ENCODE measurements at places on chromosomes 1 and 21.

DNA sequence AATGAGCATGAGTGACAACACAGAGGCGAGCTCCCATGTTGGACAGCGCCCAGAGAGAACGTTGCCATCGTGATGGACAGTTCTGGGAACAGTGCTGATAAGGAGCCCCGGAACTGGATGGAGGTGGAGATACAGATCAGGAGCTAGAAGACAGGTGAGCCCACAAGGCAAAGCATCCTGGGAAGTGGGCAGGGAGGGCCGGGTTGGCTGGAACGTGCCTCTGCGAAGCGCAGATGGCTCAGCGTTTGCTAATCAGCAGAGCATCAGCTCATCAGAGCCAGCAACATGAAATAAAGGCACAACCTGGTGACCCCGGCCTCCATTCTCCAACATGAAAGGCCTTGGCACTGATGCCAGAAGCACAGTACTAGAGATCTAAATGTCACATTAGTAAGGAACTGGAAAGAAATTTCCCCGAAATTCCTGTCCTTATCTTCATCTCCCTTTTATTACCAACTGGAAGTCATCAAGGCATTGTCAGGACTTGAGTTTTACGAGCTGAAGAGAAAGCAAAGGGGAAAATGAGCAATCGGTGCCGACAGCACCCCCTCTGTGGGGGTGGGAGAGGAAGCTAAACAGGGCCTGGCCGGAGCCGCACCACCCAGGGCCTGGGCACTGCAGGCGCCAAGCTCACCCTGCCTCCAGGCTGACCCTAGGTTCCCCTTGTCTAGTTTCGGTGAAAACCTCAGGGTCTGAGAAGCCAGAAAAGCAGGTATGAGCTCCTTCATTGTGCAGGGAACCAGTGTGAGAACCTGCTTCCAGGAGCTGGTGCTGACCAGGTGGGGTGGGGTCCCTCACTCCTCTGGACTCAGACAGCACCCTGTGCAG is 19.9 kb downstream of the ABCA4 start:
- DNase-seq: no peak

DNA sequence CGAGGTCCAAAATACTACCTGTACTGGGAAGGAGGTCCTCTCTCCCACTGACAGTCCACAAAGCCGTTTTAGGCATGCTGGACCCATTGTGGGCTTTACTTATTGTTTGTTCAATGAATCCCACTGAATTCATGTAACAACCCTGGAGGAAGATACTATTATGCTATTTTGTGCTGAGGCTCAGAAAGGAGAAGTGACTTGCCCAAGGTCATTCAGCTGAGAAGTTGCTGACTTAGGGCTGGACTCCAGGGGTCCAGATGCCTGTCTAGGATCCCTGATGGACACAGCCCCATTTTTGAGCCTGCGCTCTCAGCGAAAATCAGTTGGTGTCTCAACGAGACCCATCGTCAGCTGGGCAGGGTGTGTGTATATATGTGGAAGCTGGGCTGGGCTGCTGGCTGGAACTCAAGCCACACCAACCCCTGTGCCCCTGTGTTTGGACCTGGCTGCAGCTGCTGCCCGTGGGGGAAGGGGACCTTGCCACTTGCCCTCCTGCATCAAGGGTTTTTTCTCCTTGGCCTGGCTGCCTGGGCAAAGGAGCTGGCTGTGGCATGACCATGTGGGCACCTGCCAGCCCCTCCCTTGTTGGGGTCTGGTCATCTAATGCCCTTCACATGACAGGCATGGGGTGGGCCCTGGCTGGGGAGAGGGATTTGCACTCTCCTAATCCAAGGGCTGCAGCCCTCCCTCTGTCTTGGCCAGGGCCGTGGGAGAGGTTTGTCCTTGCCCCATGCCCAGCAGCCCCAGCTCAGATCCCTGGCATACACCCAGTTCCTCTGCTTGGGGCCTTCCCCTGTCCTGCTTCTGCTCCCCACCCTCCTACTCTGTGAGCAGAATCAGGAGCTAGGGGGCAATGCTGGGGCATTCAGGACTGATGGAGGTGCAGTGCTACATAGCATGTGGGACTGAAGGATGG is 15.0 kb downstream of the KCNQ4 start:
- no peak for DNase-seq

GRCh38 chr1:189538271-189538670 is 939.4 kb downstream of the BRINP3 start:
- DNase-seq: no peak

- no peak for DNase-seq
Measured at GRCh38 chr1:240927821-240928220, 315.9 kb upstream of the GREM2 start.

GRCh38 chr1:18109058-18109755 is 1.6 kb downstream of the IGSF21 start:
- no peak for DNase-seq

DNA sequence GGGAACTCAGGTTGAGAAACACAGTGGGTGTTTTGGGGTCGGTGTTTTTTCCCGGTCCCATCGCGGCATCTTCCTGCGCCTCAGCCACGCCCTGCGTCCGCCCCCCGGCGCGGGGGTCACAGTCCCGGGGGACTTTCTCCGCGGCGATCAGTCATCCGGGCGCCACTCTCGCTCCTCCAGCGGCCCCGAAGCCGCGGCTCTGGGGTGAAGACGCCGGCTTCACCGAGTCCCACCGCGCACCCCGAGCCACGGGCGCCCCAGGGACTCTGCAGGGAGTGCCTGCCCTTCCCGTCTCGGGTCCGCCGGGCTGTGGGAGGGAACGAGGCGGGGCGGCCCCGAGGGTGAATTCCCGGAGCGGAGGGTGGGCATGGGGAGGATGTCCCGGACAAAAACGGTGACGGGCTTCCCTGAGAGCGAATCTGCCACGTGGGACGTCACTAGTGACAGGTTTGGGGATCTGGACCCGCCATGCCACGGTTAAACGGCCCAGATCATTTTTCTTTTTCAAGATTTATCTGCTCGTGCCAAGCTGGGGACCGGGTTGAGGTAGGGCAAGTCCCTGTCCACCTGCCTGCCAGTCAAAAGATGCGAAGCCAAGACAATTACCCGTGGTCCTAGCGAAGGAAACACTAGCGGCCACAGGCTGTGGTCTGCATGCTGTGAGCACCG is 717 bp upstream of the BATF3 start:
- no peak for DNase-seq

GRCh38 chr1:166145499-166145898 is 21.3 kb downstream of the FAM78B start:
- no peak for DNase-seq

DNA sequence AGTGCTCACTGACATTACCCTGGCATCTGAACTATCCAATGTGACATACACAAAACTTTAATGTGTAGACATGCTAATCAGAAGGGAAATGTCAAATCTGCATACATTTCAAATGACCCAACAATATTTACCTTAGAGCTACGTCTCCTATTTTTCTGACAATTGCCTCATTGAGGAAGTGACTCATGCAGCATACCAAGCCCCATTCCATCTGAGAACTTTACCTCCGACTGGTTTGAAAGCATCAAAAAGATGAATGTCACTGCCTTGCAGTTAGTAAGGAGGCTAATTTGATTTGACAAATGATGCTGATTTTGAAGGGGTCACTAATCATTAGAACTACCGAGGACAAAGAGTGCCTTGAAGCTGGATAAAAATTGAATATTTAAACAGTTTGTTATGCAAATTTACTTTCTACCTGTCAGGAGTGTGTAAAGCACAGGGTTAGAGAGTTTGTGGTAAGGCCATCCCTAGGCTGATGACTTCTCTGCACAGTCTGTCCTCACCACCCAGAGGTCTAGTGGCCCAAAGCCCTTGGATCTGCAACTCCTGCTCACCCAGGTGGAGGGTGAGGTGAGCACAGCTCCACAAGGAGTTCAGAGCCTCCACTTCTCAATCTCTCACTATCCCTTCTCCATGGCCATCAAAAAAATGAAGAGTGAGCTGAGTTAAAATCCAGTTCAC is 500.3 kb upstream of the C1orf87 start:
- peak; percentile 83 for DNase-seq

- no peak for DNase-seq
Measured at GRCh38 chr1:227791425-227792143, 23.9 kb upstream of the PRSS38 start.

DNA sequence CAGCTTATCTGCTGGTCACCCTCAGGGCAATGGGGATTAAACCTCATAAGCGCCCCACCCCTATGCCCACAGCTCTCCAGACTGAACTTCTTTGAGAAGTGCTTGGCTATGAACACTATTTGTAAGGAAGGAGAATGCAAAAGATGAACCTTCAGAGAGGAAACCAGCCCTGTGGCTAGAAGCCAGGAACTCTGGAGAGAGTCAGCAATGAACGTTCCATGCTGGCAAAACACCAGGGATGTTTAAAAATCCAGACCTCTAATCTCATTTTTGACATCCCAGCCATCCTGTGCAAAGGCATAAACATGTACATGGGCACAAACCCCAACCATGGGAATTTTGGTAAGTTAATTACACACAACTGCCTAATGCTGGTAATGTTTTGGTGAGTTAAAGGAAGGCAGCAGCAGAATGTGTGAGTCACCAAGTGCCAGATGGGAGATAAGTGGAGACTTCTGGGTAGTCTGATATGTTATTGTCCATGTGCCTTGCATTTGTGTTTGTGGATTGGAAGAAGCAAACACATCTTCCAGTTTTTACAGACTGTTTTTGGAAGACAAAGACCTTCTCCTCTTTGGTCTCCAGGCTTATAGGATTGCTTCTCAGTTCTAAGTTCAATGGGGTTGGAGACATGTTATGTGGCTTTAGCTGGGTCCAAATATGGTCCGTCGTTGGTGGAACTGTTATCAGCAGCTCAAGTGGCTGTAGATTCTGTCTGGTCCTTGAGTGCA is 174.1 kb upstream of the ETV3 start:
- DNase-seq: no peak

DNA sequence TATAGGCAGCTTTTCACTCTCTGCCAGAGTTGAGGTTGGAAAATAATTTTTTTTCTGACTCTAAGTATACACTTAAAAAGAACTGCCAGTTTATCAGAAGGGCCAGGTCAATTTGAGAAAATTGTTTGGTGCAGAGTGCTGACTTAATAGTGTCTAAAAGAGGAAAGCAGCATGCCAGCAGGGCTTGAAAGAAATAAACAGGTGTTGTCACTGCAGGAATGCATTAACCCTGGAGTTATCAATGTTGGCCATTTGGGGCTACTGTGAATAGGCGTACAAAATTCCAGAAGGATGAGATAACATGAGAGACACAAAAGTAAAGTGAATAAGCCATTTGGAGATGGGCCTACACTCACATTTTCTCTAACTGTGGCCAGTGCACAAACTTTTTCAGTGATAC is 220.6 kb upstream of the PLD5 start:
- no peak for DNase-seq

- DNase-seq: no peak
Measured at GRCh38 chr1:222060210-222060916, 318.5 kb upstream of the DUSP10 start.

- DNase-seq: no peak
Measured at GRCh38 chr1:219265026-219265515, 91.4 kb downstream of the LYPLAL1 start.
